ENCODE measurements at places on chromosomes 7 and 10.

- DNase-seq, result no peak
Observed at GRCh38 chr10:131184503-131184902, 127.0 kb downstream of the TCERG1L start.

- no peak for DNase-seq
Observed at GRCh38 chr7:112201411-112201810, 4.8 kb downstream of the DOCK4 start.

GRCh38 chr10:10774416-10774815 is 243.3 kb upstream of the CELF2 start:
- no peak for DNase-seq

GRCh38 chr10:80894311-80894791 is 356.6 kb downstream of the SH2D4B start:
- no peak for DNase-seq

- no peak for DNase-seq
Observed at GRCh38 chr7:137165241-137165640, 178.3 kb downstream of the PTN start.

- DNase-seq, result no peak
Observed at GRCh38 chr7:7077945-7078344, 104.4 kb upstream of the C1GALT1 start.

- no peak for DNase-seq
Observed at GRCh38 chr7:2965745-2966270, 77.9 kb downstream of the CARD11 start.

DNA sequence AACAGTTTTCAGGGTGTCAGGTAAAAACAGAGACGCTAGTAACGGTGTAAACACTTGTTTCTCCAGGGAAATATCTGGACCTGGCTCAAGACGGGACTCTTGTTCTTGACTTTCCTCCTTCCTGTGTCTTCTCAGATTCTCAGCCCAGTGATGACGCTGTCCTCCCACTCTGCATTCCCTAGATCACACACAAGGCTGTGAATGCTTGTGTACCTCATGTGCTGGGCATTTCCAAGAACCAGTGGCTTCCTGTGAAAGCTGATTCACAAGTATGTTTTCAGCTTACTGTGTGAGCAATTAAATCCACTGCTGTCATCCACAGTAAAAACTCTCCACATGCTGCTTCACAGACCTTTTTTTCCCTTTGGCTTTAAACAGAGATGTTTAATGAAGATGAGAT is 193.8 kb upstream of the DPP6 start:
- DNase-seq, result no peak

DNA sequence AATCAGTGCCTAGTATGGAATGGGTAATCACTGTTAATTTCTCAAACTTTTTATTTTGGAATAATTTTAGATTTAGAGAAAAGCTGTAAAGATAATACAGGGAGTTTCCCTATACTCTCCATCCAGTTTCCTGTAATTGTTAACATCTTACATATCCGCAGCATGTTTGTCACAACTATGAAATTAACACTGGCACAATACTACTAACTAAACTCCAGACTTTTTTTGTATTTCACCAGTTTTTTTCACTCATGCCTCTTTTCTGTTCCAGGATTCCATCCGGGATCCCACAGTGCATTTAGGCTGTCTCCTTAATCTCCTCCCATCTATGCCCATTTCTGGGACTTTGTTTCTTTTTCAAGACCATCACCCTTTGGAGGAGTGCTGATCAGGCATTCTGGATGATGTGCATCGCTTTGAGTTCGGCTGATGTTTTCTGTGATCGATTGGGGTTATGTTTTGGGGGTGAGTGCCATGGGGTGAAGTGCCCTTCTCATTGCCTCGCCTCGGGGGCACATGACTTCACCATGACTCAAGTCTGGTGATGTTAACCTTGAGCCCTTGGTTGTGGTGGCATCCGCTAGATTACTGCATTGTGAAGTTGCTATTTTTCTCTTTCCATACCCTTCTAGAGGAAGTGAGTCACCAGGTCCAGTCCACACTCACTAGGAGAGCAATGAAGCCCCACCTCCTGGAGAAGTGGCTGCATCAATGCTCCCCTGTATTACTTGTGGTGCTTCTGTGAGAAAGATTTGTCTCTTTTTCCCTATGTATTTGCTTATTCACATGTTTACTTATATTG is 43.9 kb upstream of the GRB10 start:
- DNase-seq, result peak; percentile 96

GRCh38 chr7:38178695-38179344 is 775 bp downstream of the STARD3NL start:
- DNase-seq, result peak; percentile 73

- DNase-seq, result peak; percentile 71
Observed at GRCh38 chr10:57338823-57339558, 928.7 kb downstream of the IPMK start.

- peak; percentile 84 for DNase-seq
Observed at GRCh38 chr7:92634924-92635519, 44.8 kb upstream of the FAM133B start.

GRCh38 chr10:78301891-78302738 is 268.5 kb downstream of the RPS24 start:
- DNase-seq, result peak; percentile 9

GRCh38 chr10:131226446-131227162 is 84.9 kb downstream of the TCERG1L start:
- DNase-seq, result no peak

DNA sequence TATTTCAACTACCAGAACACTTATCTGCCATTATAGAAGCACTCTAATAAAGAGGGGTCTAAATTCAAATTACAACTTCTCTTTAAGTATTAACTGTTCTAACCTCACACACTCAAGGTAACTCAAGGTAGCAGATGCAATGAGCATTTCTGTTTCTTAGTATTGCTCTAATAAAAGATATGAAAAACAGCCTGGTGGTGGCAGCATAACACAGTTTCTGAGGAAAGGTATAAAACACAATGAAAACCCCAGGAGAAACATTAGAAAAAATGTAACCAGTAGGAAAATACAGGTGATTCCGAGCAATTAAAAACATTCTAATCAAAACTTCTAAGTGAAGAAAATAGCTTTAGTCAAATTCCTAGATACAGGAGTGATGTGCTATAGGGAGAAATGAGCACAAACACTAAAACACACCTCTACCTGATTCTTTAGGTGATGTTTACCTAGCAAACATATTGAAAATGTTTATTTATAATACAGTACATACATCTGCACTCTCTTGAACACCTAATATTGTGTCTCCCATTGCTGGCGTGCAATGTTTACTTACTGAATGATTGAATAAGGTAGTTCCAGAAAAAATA is 3.5 kb downstream of the MKRN1 start:
- peak; percentile 76 for DNase-seq

DNA sequence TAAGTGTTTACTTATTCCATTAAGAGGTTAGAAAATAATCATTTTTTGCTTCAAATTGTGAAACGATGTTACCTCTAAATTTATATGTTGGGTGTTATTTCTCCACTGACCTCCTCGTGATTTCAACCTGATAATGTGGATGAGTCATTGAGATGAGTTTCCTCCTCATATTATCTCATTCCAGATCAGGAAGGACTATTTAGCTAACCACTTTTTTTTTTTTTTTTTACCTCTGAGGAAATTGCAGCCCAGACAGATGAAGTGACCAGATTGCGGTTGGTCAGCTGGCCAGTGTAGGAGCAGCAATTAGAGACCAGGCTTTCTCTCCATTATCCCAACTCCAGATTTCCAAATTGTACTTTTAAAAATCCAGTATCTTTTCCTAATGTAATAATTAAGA is 248.7 kb downstream of the FZD1 start:
- no peak for DNase-seq

- peak; percentile 100 for DNase-seq
Observed at GRCh38 chr7:80722616-80723195, 84.3 kb downstream of the CD36 start.

- DNase-seq, result no peak
Observed at GRCh38 chr7:1856161-1856887, 186.2 kb downstream of the ELFN1 start.

DNA sequence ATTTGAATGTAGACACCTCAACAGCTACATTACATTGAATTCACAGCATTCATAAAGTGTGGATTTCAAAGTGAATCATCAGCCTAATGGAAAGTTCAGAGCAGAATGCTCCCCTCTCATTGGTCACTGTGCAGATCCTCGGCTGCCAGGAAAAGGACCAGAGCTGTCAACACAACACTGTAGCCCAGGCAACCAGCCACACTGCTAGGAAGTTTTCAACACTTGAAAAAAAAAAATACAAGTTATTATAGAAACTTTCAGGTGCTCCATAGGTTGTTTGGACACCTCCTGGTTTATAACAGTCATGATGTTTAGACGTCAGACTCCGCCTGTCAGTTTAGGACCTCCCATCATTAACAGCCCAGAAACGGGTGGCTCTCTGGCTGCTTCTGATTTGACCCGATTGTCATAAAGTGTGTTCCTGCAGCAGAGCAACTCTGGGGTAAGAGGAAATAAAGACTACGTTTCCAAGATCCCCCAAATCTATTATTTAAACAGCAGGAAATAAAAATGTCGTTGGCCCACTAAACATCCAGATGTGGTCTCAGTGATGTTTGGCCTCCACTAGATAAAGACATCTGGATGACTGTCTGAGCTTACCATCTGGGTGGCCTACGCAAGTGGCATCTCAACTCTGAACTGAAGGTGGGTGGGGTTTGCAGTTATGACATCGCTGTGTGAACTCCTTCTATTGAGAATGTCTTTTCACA is 117.4 kb downstream of the CABCOCO1 start:
- peak; percentile 65 for DNase-seq

DNA sequence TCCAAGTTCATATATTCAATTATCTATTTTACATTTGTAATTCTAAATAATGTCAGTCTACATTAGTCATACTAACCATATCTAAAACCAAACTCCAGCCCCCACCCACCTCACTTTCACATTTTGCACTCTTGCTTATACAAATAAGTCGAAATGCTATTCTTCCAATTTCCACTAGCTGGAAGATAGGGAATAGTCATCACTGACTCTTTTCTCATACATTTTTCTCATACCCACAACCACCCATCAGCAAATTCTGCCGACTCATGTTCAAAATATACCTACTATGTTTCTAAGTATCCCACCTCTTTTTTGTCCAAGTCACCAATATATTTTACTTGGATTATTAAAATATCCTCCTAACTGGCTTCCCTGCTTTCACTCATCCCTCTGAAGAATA is 93.2 kb upstream of the DGKB start:
- DNase-seq, result no peak

GRCh38 chr7:122258971-122259370 is 45.6 kb downstream of the FEZF1 start:
- no peak for DNase-seq

DNA sequence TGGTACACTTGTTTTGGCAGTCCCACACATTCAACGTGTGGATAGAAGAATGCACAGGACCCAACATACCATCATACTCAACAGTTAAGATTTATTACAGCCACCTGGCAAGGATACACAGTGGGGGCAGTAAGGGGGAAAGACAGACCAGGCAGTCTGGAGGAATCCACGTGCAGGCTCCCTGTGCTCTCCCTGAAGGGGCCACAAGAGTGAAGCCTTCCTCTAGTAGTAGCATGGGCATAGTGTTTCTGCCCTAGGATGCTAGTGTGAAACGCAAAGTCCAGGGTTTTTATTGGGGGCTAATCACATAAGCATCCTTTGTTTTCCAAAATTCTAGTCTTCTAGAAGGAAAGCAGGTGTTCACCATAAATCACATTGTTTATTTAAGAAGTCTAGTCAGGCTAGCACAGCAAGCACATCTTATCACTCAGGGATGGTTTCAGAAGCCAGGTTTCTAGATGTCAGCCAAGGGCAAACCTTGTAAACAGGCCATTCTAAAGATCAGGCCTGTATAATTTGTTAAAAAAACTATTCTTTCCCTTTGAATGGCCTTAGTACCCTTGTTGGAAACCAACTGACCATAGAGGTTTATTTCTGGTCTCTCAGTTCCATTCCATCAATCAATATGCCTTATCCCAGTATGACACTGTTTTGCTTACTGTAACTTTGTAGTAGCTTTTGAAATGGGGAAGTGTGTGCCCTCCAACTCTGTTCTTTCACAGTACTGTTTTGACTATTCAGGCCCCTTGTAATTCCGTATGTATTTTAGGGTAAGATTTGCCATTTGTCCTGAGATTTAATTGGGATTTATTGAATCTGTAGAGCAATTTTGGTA is 12.4 kb upstream of the TFAM start:
- no peak for DNase-seq

DNA sequence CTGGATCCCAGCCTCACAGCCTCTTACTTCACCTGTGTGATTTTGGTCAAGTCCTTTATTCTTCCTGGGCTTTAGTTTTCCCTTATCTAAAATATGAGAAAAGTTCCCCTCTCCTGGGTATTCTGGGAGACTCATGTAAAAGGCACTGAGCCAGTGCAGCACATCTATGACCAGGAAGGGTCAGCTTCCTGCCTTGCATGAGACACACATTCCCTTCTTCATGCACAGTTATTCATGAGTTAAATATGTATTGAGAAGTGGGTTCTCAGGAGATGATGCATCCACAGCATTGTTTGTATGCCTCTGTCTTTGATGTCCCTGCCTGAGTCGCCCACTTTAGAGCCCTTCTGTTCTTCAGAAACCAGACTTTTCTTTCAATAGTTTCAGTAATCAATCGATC is 33.3 kb downstream of the EGFR start:
- DNase-seq, result peak; percentile 44

DNA sequence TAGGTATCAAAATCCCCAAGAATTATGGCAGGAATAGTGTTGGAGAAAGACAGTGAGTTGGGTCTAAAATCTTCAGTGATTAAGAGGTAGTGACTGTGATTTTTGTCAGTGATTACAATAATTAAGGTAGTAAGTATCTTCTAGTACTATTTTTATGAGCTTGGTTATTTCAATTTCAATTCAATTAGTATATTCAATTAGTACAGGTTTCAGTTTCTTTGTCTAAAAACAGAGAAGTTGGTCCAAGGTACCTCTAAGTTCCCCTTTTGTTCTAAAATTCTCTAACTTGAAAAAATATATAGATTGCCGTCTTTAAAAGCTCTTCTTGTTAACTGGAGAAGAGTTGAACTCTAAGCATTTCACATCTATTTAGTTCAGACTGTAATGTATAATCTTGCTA is 82.9 kb downstream of the OTUD1 start:
- no peak for DNase-seq

DNA sequence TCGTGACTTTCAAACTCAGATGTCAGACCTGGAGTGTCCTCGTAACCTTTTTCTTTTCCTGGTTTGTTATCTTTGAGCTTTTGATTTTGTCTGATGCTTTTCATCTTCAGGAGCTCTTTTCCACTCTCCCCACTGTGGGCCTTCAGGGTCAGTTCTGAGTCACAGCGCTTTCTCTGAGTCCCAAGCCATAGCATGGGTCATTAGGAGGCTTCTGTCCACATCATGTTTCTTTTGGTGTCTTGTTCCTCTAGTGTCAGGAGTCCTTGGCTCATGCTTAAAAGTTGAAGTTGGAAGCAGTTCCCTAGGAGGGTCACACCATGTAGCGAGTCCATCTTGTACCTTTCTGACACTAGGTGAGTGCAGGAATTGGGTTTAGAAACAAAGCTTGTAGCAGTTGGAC is 40.3 kb downstream of the DAGLB start:
- DNase-seq, result no peak

All from ACHN (cell line).